ENCODE measurements at places on chromosomes 7 and 10.

DNA sequence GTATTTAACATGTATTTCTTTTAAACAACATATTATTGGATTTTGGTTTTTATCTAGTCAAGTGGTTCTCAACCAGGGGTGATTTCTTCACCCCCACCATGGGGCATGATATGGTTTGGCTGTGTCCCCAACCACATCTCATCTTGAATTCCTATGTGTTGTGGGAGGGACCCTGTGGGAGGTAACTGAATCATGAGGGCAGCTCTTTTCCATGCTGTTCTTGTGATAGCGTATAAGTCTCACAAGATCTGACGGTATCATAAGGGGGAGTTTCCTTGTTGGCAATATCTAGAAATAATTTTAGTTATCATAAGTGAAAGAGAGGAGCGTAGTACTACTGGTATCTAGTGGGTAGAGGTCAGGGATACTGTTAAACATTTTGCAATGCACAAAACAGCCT is 37.6 kb downstream of the TMEM168 start:
- no peak for DNase-seq

GRCh38 chr10:37467246-37467645 is 341.8 kb downstream of the ANKRD30A start:
- no peak for DNase-seq

DNA sequence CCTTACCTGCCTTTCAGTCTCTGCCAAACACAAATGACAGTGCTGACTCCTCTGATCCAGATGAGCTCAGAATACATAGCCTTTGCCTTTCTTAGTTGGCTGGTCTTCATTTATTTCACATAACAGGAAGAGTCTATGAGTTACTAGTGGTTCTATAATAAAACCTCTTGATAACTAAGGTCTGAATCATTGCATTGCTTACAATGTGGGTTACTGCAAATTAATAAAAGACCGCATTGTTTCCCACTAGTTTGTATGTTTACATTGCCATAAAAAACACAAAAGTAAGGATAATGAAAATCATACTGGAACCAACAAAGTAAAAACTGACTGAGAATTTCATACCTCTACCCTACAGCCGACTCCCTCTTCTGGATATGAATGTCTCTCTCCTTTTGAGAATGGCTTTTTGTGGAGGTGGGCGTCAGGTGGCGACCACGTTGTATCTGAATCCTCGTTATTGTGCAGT is 62.0 kb upstream of the AKR1E2 start:
- no peak for DNase-seq

- no peak for DNase-seq
Measured at GRCh38 chr10:110067960-110068770, 60.4 kb downstream of the ADD3 start.

GRCh38 chr7:43244232-43244631 is 131.8 kb downstream of the HECW1 start:
- no peak for DNase-seq

GRCh38 chr7:155560196-155560885 is 14.0 kb upstream of the CNPY1 start:
- no peak for DNase-seq

- no peak for DNase-seq
Measured at GRCh38 chr10:58555170-58555929, 42.7 kb downstream of the BICC1 start.

DNA sequence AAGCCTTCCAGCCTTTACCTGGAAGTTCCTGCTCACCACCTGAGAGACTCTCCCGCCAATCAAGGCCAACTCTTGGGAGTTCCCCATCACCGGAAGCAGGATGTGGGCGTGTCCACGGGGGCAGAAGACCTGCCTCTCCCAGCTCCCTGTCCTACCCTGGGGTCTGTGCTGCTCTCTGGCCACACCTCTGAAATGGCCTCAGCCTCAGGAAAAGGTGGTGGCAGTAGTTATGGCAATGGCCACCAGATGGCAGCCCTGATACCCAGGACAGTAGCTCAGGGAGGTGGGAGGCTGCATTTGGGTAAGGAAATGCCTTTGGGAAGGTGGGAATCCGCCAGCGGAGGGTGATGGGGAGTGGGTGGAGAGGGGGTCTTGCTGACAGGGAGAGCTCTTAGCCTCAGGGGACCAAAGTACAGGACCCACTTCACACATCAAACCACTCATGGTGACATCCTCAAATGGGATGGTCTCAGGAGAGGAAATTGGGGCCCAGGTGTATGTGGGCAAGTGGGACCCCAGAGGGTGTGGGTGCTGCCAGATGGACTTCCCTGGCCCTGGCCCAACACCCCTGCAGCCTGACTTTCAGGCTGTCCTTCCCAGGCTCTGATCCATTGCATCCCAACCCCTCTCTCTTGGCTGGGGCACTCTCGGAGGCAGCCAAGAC is 33.9 kb downstream of the KAZALD1 start:
- no peak for DNase-seq
